SJSA1 (cell line): ENCODE measurements at places on chromosomes 3 and 15.

DNA sequence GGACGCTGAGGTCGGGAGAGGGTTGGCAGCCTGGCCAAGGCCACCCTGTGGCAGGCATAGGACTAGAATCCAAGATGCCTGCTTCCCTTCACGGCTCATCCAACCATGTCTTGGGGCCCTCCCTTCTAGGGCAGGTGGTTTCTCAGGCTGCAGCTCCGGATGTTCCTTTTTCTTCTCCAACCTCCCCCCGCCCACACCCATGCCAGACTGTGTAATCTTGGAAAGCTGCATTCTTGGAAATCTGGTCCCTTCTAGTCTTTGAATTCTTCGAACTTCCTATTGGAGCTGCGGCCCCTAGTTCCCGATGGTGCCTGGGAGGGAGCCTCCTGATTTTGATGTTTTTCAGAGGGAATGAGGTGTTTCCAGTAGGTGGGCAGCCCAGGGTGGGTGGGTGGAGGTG lies 109.8 kb downstream of the FBLN2 start:
- H3K4me1 ChIP-seq = peaks cover 6% of the 10 kb centered on the region
- no peak for DNase-seq
- peaks cover 22% of the 10 kb centered on the region for H3K27me3 ChIP-seq
- H3K36me3 ChIP-seq = no peaks in the 10 kb centered on the region

DNA sequence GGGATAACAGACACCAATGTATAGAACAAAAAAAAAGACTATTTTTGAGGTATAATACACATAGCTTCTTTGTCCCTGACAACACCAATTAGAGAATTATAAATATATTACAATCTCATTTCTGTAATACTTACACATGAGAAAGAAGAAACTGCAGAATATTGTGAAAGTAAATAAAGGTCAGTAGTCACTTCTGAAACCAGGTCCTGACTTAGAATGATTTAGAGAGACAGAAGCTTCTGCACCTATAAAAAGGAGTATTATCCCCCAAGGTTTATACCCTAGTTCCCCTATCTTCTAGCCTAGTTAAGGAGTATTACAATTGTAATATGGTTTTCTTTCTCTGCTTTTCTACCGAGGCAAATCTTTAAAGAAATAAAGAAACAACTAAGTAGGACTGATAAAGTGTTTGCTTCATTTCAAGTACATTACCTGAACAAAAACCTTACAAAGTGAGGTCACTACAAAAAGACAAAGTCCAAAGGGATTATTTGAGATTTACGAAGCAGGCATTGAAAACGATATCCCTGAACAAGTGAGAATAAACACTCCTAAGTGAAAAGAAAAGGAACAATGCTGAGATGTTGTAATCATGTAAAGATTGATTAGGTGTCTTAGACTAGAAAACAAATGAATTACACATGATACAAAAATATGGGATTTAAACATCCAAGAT lies 103.0 kb downstream of the GBE1 start:
- H3K36me3 ChIP-seq = no peaks in the 10 kb centered on the region

DNA sequence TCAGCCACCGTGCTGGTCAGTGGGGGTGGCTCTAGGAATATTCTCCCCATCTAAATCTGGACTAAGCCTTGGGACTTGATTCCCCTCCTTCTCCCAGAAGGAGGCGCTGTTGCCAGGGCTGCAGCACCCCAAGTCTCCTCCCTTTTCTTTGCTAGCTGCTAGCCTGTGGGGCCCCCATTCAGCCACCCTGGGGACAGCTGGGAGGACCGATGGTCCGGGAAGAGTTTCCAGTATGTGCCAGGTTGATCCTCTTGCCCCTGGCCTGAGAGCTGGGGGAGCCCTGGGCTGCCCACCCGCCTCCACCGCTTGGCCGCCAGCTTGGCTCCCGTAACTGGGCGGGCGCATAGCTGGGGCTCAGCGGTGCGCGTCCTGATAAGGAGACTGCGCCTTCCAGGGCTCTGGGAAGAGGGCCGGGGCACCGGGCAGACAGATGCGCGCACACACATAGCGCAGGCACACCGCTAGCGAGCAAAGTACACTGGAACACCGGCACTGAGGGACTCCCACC lies 4.2 kb downstream of the SMAD6 start:
- peaks cover 76% of the 10 kb centered on the region for H3K4me1 ChIP-seq
- H3K27me3 ChIP-seq = no peaks in the 10 kb centered on the region
- peaks cover 73% of the 10 kb centered on the region for H3K36me3 ChIP-seq
- H3K4me3 ChIP-seq = no peak overlapping the region
- H3K27ac ChIP-seq = no peak overlapping the region

DNA sequence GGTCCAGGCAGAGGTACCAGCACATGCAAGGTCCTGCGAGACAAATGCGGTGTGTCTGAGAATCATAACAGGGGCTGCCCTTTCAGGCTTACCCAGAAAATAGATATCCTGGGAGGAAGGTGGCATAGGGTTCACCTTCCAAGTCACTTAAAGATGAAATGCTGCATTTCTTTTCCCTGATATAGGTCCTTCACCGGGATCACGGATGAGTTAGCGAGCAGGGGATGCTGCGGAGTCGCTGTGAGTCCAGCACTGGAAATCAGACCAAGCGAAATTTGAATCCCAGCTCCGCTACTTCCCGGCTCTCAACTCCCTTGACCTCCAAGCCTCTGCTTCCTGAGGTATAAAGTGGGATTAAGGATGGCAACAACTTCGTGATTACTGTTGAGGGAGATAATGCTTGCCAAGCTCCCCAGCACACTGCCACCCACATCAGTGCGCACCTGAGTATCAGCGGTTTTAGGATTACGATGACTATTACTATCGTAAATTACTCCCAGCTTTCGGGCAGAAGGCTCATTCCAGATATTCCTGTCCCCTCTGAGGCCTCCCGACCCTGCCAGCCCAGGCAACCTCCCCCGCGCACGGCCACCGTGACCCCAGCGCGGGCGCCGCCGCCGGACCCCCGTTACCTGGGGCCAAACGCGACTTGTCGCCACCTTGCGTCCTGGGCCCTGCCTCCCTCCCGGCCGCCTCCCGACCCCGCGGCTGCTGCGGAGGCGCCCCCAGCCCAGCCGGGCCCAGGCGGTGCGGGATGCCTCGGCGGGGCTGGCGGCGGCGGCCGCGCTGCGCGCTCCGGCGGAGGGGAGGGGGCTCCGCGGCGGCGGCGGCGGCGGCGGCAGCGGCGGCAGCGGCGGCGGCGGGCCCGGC lies 589 bp upstream of the GPR27 start:
- H3K4me1 ChIP-seq = peaks cover 5% of the 10 kb centered on the region; the same call in 1 of the 2 replicates
- H3K36me3 ChIP-seq = no peaks in the 10 kb centered on the region
- peaks cover 46% of the 10 kb centered on the region for H3K27me3 ChIP-seq
- DNase-seq = no peak
- H3K27ac ChIP-seq = no peak overlapping the region

- DNase-seq = no peak
- H3K27me3 ChIP-seq = no peaks in the 10 kb centered on the region
- peaks cover 12% of the 10 kb centered on the region for H3K4me1 ChIP-seq
- no peak overlapping the region for H3K27ac ChIP-seq
Observed at GRCh38 chr3:70612920-70613319, 300.5 kb upstream of the MDFIC2 start.

- no peaks in the 10 kb centered on the region for H3K36me3 ChIP-seq
- DNase-seq = no peak
- H3K4me3 ChIP-seq = no peak overlapping the region
- no peaks in the 10 kb centered on the region for H3K27me3 ChIP-seq
- H3K27ac ChIP-seq = no peak overlapping the region
Observed at GRCh38 chr3:61682671-61683548, 121.5 kb downstream of the PTPRG start.

DNA sequence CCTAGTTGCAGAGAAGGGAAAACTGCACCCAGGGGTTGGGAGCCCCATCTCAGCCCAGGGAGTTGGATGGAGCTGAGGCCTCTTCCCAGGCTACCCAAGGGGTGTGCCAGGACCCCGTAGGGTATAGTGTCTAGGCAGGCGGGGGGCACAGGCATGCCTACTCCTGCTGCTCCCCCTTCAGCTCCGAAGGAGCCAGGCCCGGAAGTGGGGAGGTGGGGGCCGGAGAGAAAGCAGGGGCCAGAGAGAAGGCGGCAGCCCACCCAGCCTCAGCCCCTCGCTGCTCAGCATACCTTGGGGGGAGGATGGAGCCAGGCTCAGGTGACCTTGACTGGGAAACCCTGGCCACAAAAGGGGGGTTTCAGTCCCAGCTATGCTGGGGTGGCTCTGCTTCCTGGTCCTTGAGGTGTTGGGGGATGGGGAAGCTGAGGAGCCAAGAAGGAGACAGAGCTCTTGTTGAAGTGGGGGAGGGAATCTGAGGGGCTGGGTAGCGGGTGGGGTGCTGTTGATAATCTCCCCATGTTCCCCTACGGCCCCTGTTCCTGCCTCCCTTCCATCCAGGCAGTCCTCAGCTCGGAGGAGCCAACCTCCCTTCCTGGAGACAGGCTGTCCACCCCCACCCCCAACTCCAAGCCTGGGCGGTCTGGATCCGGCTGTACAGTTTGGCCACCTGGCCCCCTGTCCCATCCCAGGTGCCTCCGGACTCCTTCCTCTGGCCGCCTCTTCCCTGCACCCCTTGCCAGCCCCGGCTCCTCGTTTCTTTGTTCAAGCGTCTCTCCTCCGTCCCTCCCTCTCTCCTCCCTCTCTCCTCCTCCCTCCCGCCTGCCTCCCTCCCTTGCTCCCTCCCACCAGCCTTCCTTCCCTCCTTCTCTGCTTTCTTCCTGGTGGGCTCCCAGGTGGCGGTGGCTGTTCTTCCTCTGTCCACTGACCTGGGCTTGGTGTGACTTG lies 1.7 kb downstream of the SEMA3F start:
- H3K27ac ChIP-seq = no peak overlapping the region
- no peaks in the 10 kb centered on the region for H3K36me3 ChIP-seq
- peaks cover 23% of the 10 kb centered on the region for H3K27me3 ChIP-seq

GRCh38 chr3:179460260-179460659 lies 9.0 kb upstream of the GNB4 start:
- H3K4me1 ChIP-seq = no peaks in the 10 kb centered on the region
- DNase-seq = no peak
- H3K27me3 ChIP-seq = no peaks in the 10 kb centered on the region
- H3K4me3 ChIP-seq = no peak overlapping the region
- no peak overlapping the region for H3K27ac ChIP-seq

- H3K36me3 ChIP-seq = peaks cover 7% of the 10 kb centered on the region
- H3K4me3 ChIP-seq = no peak overlapping the region
- DNase-seq = peak; percentile 45
- H3K4me1 ChIP-seq = no peaks in the 10 kb centered on the region
- H3K27ac ChIP-seq = no peak overlapping the region
Observed at GRCh38 chr3:136042608-136043221, 77.2 kb downstream of the PPP2R3A start.

DNA sequence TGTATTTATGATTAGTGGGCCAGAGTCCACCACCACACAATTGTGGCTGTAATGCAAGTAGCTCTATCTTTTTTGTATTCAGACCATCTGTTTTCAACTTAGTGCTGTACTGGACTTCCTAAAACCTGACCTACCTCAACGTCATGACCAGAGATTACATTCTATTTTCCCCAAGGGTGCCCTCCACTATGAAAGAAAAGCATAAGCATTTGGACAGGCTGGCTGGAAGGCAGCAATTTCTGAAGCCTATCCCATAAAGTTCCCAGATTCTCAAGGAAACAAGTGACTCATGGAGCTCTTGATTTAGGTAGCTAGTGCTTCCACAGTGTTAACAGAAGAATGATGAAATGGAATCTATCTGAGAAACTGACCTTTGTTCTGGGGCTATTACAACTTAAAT lies 75.8 kb downstream of the COL8A1 start:
- H3K27ac ChIP-seq = no peak overlapping the region
- no peaks in the 10 kb centered on the region for H3K36me3 ChIP-seq
- H3K4me3 ChIP-seq = no peak overlapping the region
- H3K4me1 ChIP-seq = no peaks in the 10 kb centered on the region
- H3K27me3 ChIP-seq = no peaks in the 10 kb centered on the region
- no peak for DNase-seq

DNA sequence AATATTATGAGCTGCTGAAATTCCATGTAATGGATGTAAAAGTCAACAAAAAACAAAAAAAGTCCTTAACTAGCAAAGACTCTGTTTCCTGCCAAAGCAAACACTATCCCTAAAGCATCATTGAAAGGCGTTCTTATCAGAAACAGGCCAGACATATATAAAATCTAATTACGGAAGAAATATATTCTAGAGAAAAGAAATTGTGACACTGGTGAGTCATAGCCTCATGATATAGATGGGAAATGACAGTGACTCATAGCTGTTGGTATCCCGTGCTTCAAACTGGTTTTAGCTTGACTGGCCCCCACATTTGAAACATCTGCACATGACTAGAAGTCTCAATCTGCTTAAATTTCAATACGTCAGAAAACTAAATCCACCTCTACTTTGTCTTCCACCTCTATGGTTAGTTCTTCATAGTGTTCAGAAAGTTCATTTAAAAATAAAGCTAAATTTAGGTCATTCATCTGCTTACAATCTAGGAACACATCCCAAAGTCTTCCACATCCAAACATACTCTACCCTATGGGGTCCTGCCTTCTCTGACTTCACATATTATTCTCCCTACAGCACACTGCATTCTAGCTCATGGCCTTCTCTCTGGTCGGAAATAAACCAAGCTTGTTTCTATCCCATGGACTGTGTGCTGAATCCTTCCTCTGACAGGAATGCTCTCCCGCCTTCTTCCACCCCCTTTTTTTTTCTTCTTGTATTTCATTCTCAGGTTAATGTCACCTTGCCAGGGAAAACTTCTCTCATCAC lies 456.3 kb upstream of the ARRDC4 start:
- H3K4me3 ChIP-seq = no peak overlapping the region
- H3K27me3 ChIP-seq = no peaks in the 10 kb centered on the region
- H3K4me1 ChIP-seq = no peaks in the 10 kb centered on the region
- no peak for DNase-seq

GRCh38 chr3:34683851-34684250 lies 885.4 kb downstream of the PDCD6IP start:
- DNase-seq = no peak
- H3K4me3 ChIP-seq = no peak overlapping the region
- H3K36me3 ChIP-seq = no peaks in the 10 kb centered on the region
- H3K4me1 ChIP-seq = no peaks in the 10 kb centered on the region

- no peak overlapping the region for H3K4me3 ChIP-seq
- peaks cover 70% of the 10 kb centered on the region for H3K36me3 ChIP-seq
- no peak for DNase-seq
- H3K4me1 ChIP-seq = no peaks in the 10 kb centered on the region
Observed at GRCh38 chr3:37323494-37323893, 149.1 kb upstream of the LRRFIP2 start.

GRCh38 chr3:107745354-107745753 lies 222.6 kb downstream of the BBX start:
- DNase-seq = no peak
- H3K4me3 ChIP-seq = no peak overlapping the region
- no peaks in the 10 kb centered on the region for H3K36me3 ChIP-seq
- no peaks in the 10 kb centered on the region for H3K27me3 ChIP-seq
- no peak overlapping the region for H3K27ac ChIP-seq

GRCh38 chr15:28125673-28126651 lies 26.8 kb upstream of the OCA2 start:
- no peak overlapping the region for H3K27ac ChIP-seq
- H3K27me3 ChIP-seq = no peaks in the 10 kb centered on the region
- peaks cover 78% of the 10 kb centered on the region for H3K36me3 ChIP-seq

DNA sequence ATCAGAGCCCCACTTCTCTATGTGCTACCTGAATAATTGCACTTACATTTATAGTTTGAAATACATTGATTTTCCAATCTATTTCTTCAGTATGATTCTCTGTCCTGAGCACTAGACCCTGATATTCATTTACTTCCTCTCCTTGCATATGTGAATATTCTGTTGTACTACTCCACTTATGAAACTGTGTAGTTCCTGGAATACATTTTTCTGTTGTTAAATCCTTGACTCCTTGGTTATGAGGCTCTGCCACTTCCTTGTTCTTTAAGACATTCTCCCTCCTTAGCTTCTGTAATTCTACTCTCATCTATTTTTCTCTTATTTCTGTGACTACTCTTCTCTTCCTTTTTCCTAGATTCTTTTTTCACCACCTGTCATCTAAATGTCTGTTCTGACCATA lies 12.9 kb upstream of the MGA start:
- H3K4me3 ChIP-seq = no peak overlapping the region
- DNase-seq = no peak
- H3K27ac ChIP-seq = no peak overlapping the region
- no peaks in the 10 kb centered on the region for H3K4me1 ChIP-seq
